ENCODE measurements at places on chromosomes 1 and 21.
A peak's percentile ranks its signal among the peaks of the same experiment; 100 is the strongest.

DNA sequence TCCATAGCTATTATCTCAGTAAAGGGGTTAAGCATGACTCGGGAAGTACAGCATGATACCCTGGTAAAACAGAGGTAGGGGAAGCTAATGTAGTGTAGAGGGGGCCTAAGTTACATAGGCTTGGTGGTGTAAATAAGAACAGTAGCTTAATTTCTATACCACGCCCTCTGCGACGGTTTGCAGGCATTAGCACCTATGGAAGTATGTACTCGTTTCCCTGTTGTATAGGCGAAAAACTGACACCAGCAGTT, 470 bp upstream of the NAXE start:
- DNase-seq, result no peak

- DNase-seq, result no peak
Measured at GRCh38 chr1:72177711-72178110, 104.6 kb downstream of the NEGR1 start.

GRCh38 chr1:156821801-156822200, 5.2 kb upstream of the SH2D2A start:
- DNase-seq, result no peak

DNA sequence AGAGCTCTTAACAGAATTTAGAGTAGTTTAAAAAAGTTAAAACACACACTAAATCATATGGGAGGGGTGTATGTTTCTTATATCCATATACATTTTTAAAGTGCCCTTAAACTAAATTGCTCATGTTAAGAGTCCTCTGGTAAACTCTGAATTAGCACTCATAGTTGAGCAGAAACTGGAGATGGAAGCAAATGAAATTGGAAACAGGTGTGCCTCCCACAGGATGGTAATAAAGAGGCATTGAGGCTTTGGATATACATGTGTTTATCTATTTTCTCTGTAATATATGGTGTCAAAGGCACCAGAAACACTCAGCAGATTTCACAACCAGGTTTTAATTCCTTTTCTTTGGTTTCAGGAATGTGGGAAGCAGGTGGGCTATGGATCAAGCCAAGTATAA, 188.6 kb downstream of the HS2ST1 start:
- no peak for DNase-seq

- DNase-seq, result no peak
Measured at GRCh38 chr1:41856151-41856943, 62.4 kb downstream of the HIVEP3 start.

DNA sequence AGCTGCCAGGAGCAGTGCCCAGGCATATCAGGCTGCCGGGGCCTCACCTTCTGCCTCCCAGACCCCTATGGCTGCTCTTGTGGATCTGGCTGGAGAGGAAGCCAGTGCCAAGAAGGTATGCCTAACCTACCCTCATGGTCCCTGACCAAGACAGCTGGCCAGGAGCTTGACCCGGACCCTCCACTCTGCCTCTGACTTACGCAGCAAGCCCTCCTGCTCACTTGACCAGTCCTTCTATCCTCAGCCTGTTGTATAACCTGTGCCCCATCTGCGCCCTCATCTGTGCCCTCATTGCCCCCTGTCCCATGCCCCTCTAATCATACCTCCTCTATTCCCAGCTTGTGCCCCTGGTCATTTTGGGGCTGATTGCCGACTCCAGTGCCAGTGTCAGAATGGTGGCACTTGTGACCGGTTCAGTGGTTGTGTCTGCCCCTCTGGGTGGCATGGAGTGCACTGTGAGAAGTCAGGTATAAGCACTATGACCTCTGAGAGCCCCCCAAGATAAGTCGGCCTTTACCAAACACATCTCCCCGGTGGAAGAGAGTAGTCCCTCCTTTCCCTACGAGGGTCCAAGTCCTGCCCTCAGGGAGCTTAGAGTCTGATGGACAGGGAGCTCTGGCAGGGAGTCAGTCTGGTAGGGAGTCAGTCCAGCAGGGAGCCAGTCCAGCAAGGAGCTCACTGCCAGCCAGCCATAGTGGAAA, 6.8 kb downstream of the TIE1 start:
- DNase-seq, result no peak

DNA sequence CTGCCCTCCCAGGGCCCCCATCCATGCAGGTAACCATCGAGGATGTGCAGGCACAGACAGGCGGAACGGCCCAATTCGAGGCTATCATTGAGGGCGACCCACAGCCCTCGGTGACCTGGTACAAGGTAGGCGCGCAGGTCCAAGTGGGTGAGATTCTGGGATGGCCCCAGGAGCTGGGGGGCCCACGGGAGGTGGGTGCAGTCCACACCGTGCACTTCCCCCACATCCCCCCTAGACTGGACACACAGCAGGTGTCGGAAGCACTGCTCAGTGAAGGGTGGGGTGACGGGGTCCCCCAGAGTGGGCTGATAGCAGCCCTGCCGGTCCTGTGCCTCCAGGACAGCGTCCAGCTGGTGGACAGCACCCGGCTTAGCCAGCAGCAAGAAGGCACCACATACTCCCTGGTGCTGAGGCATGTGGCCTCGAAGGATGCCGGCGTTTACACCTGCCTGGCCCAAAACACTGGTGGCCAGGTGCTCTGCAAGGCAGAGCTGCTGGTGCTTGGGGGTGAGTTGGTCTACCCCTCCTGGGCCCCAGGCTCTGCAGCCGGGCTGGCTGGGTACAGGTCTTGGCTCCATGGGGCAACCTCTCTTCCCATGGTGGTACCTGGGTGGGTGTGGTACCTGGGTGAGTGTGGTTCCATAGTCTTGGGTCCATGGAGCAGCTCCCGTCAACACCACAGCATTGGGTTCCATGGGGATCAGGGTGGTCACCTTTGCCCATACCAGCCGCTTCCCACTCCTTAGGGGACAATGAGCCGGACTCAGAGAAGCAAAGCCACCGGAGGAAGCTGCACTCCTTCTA, 40.4 kb downstream of the TRIM11 start:
- no peak for DNase-seq

DNA sequence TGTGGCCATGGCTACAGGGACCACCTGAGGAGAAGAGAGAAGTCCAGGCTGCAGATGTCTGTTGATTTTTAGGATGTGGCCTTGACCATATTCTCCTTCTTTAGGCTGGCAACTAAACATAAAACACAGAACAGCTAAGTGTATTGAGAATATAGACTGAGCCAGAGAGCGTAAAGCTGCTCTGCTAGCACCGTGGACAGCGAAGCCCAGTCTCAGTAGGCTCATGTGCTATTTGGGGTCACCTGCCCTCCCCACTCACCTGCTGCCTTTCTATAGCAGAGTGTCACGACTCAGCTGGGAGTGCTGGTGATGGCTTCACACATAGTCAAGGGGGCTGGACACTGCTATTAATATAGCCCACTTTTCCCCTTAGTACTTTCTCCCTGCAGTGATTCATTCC, 278.5 kb downstream of the KCNH1 start:
- no peak for DNase-seq

GRCh38 chr21:19045876-19046275, 642.3 kb upstream of the TMPRSS15 start:
- DNase-seq, result no peak

- DNase-seq, result peak; percentile 42
Measured at GRCh38 chr1:147545133-147545532, 3.8 kb downstream of the BCL9 start.

DNA sequence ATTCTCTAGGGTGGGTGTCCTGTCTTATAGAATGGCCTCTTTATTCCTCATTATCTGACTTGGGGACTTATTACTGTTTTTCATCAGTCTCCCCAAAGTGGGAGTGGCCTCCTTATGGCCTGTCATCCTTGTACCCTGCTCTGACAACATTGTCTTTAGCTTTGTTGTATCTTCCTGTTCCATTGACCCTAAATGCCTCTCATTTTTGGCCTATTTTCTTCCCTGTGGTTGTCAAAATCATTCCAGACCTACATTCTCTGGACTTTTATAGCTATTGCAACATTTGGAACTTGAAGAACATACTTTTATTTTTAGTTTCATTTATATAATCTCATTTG, 9.7 kb downstream of the SFT2D2 start:
- DNase-seq, result no peak

All from umbilical cord (tissue), 2 donors.